ENCODE measurements at places on chromosomes 4 and X. TPM values are rescaled to one million over a fixed set of nuclear protein-coding genes. Genes with fewer than 3 reads are reported as not detected.
A peak's percentile ranks its signal among the peaks of the same experiment; 100 is the strongest.

The LRRC66 gene
- total RNA-seq = 0.17 TPM

The CDKN2AIP gene
- 14.4 TPM for total RNA-seq

The PDGFRA gene
- total RNA-seq = 50.3 TPM

DNA sequence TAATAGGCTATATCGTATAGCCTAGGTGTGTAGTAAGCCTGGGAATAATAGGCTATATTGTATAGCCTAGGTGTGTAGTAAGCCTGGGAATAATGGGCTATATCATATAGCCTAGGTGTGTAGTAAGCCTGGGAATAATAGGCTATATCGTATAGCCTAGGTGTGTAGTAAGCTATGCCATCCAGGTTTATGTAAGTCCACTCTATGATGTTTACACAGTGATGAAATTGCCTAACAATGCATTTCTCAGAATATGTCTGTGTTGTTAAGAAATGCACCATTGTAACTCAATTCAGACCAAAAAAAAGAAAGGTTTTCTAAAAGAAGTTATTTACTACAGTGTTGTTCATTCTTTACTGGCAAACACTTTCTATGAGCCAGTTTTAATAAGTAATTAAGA, 1387.2 kb downstream of the STIM2 start:
- H3K27ac ChIP-seq = no peak overlapping the region
- H3K4me3 ChIP-seq = no peak overlapping the region
- H3K27me3 ChIP-seq = no peaks in the 10 kb centered on the region
- no peaks in the 10 kb centered on the region for H3K36me3 ChIP-seq
- no peaks in the 10 kb centered on the region for H3K4me1 ChIP-seq
- DNase-seq = no peak

GRCh38 chr4:149555799-149556198, 259.8 kb downstream of the IQCM start:
- H3K27ac ChIP-seq = no peak overlapping the region
- no peak for DNase-seq
- no peaks in the 10 kb centered on the region for H3K27me3 ChIP-seq

GRCh38 chrX:1484638-1485019, 31.9 kb upstream of the ASMTL start:
- DNase-seq = no peak
- peaks cover 39% of the 10 kb centered on the region for H3K4me1 ChIP-seq
- H3K27me3 ChIP-seq = no peaks in the 10 kb centered on the region

- no peaks in the 10 kb centered on the region for H3K36me3 ChIP-seq
- no peaks in the 10 kb centered on the region for H3K27me3 ChIP-seq
- H3K27ac ChIP-seq = no peak overlapping the region
- H3K4me3 ChIP-seq = no peak overlapping the region
These were observed 231.3 kb upstream of the CXXC4 start for GRCh38 chr4:104726002-104726401.

DNA sequence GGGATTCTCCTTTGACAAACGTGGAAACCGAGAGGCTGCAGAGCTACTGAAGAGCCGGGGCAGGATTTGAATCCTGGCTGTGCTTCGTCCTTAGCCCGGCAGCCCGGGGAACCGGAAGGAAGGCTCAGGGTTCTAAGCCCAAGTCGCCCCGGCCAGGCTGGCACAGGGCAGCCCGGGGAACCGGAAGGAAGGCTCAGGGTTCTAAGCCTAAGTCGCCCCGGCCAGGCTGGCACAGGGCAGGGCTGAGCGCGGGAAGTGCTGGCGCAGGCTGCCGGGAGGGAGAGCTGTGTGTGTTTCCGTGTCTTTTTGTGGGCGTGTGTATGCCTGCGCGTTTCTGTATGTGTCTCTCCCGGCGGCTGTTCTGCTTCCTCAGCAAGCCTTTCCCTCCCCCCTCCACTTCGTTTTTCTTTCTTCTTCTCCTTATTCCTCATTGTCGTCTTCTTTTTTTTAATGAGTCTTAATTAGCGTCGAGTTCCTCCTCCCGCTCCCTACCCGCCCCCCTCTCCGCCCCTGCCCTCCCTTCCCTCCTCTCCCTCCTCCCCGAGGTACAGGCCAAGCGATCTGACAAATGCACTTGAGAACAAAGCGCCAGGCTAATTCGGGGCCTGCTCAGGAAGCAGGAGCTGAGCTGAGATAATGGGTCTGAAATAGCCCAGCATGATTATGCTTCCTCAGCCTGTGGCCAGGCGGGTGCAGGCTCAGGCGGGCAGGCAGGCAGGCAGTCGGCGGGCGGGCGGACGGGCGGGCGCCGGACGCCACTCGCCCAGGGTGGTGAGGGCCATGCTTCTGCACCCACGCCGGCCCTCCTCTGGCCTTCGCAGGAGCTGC, 65.9 kb downstream of the EFNB1 start:
- H3K27me3 ChIP-seq = no peaks in the 10 kb centered on the region
- no peaks in the 10 kb centered on the region for H3K36me3 ChIP-seq
- peak; percentile 75 for DNase-seq
- no peak overlapping the region for H3K4me3 ChIP-seq
- peaks cover 16% of the 10 kb centered on the region for H3K4me1 ChIP-seq

GRCh38 chrX:108000751-108001150, 18.6 kb upstream of the TEX13B start:
- no peak overlapping the region for H3K4me3 ChIP-seq
- H3K27me3 ChIP-seq = no peaks in the 10 kb centered on the region
- no peaks in the 10 kb centered on the region for H3K4me1 ChIP-seq
- no peaks in the 10 kb centered on the region for H3K36me3 ChIP-seq

- H3K27me3 ChIP-seq = no peaks in the 10 kb centered on the region
- H3K4me3 ChIP-seq = no peak overlapping the region
- H3K4me1 ChIP-seq = no peaks in the 10 kb centered on the region
- H3K36me3 ChIP-seq = no peaks in the 10 kb centered on the region
- H3K27ac ChIP-seq = no peak overlapping the region
- no peak for DNase-seq
These were observed 99.1 kb downstream of the TRAPPC11 start for GRCh38 chr4:183758061-183758757.

- no peak overlapping the region for H3K4me3 ChIP-seq
- H3K27me3 ChIP-seq = no peaks in the 10 kb centered on the region
- no peaks in the 10 kb centered on the region for H3K36me3 ChIP-seq
- DNase-seq = no peak
- no peak overlapping the region for H3K27ac ChIP-seq
- H3K4me1 ChIP-seq = no peaks in the 10 kb centered on the region
These were observed 15.1 kb downstream of the SMS start for GRCh38 chrX:21955403-21956189.

GRCh38 chrX:103616676-103617186, 9.0 kb downstream of the TCEAL3 start:
- H3K36me3 ChIP-seq = no peaks in the 10 kb centered on the region
- no peaks in the 10 kb centered on the region for H3K4me1 ChIP-seq
- no peak overlapping the region for H3K4me3 ChIP-seq
- H3K27me3 ChIP-seq = peaks cover 3% of the 10 kb centered on the region
- no peak for DNase-seq
- H3K27ac ChIP-seq = no peak overlapping the region

Measured in left lung (tissue), 14 donors.